ENCODE measurements at places on chromosomes 11 and 22.

DNA sequence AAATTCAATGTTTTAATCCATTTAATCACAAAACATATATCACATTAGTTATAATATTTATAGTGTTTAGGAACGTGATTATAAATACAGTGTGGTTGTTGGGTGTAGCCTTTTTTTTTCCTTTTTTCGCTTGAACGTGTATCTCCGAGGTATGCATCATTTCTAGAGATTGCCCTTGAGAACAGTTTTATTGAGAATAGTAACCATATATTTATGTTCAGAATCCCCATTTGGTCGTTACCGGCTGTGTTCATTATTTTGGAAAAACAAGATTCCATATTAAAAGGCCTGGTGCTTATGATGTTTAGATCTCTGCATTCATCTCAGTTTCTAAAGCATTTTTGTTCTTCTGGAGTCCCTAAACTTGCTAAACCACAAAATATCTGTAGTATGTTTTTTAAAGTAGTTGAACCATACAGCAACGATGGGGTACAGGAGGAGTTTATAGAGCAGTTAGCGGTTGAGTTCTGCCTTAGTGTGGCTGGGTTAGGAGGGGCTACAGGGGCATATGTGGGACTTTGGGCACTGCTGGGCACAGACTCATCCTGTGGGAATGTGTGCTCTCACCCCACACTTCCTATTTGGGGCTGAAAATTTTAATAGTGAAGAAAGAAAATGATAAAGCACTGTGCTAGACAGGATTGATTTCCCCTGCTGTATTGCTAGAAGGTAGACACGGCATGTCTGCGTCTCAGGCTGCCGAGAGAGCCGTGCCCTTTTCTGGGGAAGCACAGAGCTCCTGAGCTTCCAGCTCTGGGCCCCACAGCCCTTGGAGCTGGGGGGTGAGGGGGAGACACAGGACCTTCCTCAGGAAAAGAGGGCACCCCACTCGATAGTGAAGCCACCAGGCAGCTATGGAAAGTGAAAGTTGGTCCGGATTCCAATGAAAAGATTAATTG lies 81.5 kb upstream of the PPARA start:
- no peak for DNase-seq

- DNase-seq, result no peak
These were observed 515.1 kb downstream of the CNTN5 start for GRCh38 chr11:99535819-99536218.

DNA sequence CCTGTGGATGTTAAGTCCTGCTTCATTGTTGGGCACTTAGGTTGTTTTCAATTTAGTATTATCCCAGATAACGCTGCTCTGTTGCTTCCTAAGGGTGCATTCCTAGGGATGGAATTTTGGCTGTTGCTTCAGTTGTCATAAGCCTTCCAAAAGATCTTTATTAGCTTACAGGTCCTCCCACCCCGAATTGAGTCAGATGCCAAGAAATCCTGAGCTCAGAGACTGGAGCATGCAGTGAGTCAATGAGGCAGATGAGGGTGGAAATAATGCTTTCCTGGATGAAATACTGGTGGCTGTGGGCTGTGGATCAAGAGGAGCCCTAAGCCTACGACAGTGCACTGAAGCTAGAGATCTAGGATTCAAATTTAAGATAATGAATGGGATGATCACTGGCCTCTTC lies 10.7 kb upstream of the IL18BP start:
- no peak for DNase-seq

DNA sequence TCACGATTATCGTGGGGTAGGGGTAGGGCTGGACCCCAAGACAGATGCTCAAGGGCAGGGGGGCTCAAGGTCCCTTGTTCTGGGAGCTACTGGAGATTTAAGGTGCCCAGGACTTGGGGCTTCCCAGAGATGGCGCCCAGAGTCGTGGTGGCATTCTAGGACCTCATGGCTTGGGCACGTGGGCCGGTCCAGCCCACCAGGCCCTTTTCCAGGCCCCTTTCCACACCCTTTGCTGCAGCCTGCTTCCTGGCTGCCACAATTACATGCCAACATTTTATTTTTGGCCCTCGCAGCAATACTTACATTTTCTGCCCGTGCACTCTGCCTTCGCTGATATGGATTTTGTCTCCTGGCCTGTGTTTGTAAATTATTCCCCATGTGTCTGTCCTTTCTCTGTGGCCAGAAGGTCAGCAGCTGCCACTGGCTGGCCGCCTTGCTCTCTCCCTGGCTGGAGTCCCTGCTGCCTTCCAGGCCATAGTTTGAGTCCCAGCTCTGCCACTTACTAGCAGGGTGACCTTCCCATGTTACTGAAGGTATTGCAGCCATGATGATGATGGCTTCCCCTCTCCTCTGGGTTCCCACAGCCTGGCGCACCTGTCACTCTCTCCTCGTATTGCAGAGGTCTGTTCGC lies 11.2 kb downstream of the MB start:
- DNase-seq, result no peak

- DNase-seq, result no peak
These were observed 873 bp downstream of the GPHA2 start for GRCh38 chr11:64934682-64935358.

GRCh38 chr22:48834404-48834803 lies 993.3 kb downstream of the BRD1 start:
- no peak for DNase-seq

GRCh38 chr22:37376643-37377042 lies 50.6 kb downstream of the ELFN2 start:
- no peak for DNase-seq

DNA sequence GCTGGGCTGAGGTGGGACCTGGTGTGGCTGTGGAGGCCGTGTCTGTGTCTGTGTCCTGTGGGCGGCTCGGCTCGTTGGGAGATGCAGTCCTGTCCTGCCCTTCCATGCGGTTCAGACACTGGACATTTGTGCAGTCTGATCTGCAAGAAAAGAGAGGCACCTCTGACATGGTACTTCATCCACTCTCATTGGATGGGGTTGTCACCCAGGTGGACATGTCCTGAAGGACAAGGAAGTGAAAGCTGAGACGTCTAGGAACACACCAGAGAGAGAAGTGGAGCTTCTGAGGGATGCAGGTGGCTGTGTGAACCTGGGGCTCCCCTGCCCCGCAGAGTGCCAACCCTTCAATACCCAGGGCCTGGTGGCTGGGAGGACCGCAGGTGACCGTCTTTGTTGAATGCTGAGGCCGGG lies 18.4 kb downstream of the TBX1 start:
- DNase-seq, result no peak

- no peak for DNase-seq
These were observed 780 bp upstream of the ALDH3B2 start for GRCh38 chr11:67675058-67675747.

DNA sequence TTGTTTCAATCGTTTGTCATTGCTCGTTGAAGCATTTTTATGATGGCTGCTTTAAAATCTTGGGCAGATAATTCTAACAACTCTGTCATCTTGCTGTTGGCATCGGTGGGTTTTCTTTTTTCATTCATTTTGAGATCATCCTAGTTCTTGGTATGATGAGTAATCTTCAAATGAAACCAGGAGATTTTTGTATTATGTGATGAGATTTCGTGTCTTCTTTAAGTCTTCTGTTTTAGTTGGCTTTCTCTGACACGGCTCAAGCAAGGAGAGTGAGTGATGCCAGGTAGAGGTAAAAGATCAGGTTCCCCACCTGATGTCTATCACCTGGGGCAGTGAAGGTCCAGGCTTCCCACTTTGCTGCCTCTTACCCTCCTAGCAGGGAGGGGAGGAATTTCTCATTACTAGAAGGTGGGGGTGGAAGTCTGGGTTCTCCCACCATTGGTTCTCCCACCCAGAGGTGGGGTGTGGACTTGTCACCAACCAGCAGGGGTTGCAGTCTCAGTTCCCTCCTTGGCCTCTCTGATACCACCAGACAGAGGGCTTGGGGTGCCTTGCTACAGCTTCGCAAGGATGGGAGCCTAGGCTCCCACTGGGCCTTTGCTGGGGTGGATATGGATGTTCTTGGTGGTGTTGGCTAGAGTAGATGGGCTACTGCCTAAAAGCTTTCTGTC lies 12.9 kb downstream of the CDC45 start:
- no peak for DNase-seq

- no peak for DNase-seq
These were observed 4.6 kb downstream of the MOB2 start for GRCh38 chr11:1481861-1482441.

DNA sequence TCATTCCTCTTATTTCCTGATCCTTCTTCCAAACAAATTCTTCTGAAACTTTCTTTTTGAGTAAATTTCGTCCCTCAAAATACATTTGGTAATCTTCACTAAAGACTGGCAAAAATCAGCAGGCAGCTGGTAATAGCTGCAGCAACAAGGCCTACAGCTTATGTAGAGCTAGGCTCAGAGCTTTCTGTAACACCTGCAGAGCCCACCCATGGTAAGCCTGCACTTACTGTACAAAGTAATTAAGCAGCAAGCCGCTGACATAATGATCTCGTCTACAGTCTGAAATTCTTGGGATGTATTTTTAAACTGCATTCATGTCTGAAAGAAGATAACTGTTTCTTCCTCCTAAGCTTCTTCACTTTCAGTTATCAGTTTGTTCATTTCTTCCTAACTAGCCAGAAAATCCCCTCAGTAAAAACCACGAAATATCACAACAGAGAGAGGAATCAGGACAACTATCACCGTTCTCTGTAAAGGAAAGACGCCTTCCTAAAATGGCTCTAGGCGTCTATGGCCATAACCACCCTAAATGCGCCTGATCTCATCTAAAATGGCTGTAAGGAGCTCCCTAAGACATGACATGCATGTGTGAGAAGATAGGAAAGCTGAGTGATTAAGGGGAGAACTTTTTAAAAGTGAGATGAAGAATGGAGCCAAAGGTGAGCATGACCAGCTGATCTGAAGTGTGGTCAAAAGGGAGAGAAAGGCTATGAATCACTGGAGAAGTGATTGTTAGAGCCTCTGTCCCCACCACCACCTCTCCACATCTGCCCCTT lies 56.2 kb downstream of the DENND5A start:
- DNase-seq, result no peak

Data from stimulated activated CD4-positive, alpha-beta T cell treated with anti-CD3 and anti-CD28 coated beads, Interleukin-4, amount 100 ng/mL, for 4 hours (primary cell).